ENCODE measurements at places on chromosomes 2 and 18.

DNA sequence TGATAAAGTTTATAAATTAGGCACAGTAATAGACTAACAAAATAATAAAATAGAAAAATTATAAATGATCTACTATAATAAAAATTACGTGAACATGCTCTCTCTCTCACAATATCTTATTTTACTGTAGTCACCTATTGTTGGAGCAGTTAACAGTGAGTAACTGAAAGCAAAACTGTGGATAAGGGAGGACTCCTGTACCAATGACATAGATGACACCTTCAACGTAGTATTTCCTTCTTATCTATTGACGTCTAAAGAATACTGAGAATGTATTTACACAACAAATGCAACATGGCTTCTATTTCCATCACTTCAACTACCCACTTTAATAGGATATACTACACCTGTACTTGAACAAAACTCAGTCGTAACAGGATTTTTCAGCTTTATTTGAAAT, 31.5 kb downstream of the HNRNPLL start:
- no peak for DNase-seq

GRCh38 chr2:20590704-20591515, 60.0 kb downstream of the HS1BP3 start:
- no peak for DNase-seq

GRCh38 chr2:43019536-43020183, 206.7 kb downstream of the ZFP36L2 start:
- no peak for DNase-seq

DNA sequence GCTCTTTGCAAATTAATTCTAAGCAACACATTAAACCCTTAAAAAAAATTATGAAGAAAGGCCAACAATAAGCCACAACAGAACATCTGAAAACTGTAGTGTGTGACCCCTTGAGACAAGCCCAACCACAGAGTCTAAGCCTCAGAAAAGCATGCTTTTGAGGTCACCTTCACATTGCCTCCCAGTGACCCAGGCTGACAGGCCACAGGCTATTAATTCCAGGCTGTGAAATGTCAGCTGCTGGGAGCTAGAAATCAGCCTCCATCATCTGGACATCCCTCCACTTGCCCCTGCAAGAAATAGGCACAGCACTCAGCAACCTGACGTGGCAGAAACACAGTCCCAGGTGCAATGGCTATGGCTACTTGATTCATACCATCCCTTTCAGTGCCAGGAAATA, 179.4 kb upstream of the ZFP36L2 start:
- no peak for DNase-seq

DNA sequence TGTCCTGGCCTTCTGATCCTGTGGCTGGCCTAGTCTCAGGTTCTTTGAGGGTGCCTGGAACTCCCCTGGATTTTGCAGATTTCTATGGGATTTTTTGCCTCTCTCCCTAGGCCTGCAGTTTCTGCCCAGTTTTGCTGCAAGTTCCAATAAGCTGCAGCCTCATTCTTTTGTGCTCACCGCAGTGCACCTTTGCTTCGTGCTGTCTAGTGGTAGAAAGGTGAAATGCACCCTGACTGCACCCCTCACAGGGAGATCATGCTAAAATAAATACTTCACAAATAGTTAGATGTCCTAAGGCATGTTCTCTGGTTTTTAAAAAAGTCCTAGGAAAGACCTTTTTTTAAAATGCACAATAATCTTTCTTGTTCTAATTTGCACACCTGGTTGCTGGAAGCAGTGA, 72.5 kb downstream of the GNAL start:
- DNase-seq: no peak

GRCh38 chr2:44906972-44907371, 34.5 kb upstream of the SIX3 start:
- DNase-seq: no peak

All from activated naive CD4-positive, alpha-beta T cell treated with anti-CD3 and anti-CD28 coated beads, Interleukin-2, amount 50 U/mL, for 16 hours (primary cell).